Islet precursor cell (in vitro differentiated cells): ENCODE measurements at places on chromosomes 12 and 14.

- no peak for DNase-seq
Measured at GRCh38 chr12:122996188-122996601, 15.7 kb downstream of the ARL6IP4 start.

DNA sequence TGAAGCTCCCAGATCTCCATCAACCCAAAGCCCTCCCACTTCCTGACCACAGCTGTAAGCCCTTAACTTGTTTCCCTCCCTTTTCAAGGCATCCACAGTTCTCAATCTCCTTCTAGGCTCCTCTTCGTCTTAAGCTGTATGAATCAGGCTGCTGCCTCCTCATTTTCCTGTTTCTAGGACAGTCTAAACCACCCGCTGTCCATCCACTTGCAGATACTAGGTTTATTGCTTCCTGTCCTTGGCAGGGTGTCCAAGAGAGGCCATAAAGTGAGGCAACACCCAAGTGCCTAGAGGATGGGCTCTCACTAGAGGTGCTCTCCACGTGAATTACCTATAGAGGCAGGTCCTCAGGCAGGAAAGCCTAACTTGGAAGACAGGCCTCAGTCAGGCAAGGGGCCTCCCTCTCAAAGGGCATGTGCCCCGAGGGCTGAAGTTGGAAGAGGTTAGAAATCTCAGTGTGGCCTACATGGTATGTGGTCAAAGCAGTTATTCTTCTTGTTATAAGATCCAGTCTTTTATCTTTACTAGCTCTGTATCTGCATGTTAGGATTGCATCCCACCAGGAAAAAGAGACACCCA lies 8.8 kb upstream of the TMEM106C start:
- peak; percentile 85 for DNase-seq

DNA sequence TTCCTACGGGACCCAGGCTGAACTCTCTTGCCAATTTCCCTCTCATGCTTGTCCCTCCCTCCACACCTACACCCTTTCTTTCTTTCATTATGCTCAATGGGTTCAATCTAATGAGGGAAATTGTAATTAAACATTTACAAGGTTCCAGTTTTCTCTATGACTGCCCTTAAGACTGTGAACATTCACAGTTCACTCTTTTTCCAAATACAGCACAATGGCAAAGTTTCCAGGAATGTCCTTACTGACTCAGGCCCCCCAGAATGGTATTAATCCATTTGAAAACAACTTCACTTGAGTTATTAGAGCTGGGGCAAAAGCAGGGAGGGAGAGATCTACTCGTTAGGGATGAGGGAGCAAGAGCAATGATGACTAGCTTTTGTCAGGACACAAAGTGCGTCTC lies 892.1 kb downstream of the NRXN3 start:
- no peak for DNase-seq

DNA sequence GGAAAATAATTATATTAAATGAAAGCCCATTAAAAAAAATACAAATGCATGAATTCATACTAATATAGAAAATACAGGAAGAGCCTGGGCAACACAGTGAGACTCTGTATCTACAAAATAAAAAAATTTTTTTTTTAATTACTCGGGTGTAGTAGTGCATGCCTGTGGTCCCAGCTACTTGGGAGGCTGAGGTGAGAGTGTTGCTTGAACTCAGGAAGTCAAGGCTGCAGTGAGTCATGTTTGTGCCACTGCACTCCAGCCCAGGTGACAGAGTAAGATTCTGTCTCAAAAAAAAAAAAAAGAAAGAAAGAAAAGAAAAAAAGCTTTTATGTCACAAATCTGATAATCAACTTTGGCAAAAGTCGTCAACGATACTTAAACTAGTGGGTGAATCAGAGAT lies 80.6 kb upstream of the PLEKHA5 start:
- no peak for DNase-seq

DNA sequence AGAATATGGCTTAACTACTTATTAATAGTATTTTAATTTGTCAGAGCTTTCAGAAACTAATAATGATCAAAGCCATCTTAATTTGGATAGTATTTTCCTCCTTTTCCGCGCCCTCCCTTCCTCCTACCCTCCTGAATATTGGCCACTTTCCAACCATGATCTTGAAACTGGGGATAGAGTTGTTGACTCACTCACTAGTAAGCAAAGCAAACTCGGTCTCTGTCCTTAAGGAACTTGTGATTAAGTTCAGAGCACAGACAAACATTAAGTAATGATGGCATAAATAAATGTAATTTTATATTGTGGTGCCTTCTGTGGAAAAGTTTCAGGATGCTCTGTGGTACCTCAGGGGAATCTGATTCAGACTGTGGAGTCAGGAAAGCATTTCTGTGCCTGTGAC lies 75.7 kb downstream of the LRRK2 start:
- DNase-seq = no peak

DNA sequence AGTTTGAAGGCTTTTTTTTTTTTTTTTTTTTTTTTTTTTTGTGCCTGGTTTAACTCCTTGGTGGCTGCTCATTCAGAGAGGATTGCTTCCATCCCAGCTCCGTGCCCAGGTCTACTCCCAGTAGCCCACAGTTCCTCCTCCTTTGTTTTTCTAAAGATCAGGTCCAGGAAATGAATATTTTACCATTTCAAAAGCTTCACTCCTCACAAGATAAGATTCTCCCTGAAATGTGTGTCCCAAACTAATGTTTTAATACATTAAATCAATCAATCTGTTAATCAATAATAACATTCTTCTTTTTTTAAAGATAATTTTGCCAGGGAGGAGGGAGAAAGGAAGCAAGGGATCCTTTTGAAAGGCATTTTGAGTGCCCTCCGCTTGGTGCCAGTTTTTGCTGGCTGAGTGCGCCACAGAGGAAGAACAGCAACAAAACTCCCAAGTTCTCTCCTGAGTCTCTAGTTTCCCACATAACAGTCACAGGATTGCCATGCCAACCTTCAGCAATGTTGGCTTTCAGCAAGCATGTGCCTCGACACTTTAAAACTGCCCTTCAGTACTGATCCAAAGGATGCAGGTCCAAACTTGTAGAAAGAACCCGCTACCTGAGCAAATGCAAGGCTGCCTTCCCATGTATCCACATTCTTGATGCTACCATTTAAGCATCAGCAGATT lies 99.2 kb downstream of the RMST start:
- no peak for DNase-seq

- DNase-seq = no peak
Measured at GRCh38 chr12:70379846-70380245, 13.8 kb downstream of the KCNMB4 start.

DNA sequence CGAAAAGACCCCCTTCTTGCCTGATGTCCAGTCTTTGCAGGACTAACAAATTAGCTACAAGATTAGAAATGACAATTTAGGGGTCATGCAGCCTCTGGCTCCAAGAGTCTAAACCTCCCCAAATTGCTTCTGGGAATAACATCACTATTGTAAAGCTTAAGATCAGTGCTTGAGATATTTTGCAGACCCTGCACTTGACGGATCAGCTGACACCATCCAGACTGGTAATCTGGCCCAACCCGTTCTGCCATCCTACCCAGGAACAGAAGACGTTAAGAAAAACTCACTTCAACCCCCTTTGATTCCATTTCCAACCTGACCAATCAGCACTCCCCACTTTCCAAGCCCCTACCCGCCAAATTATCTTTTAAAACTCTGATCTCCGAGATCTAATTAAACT lies 236.7 kb upstream of the KRR1 start:
- peak; percentile 84 for DNase-seq

DNA sequence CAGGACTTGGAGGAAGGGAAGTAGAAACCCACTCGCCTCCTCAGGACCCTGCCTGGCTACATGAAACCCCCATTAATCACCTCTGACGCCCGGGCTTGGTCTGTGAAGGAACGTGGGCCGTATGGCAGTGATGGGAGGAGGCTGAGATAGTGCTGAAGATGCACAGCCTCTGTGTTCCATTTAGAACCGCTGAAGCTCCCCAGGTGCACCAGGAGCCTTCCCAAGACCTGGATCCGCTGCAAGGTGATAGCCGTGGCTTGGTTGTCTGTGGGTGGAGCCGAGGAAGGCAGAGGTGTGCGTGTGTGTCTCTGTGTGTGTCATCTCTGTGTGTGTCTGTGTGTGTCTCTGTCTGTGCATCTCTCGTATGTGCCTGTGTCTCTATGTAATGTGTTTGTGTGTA lies 293.1 kb downstream of the CACNA1C start:
- DNase-seq = peak; percentile 53

DNA sequence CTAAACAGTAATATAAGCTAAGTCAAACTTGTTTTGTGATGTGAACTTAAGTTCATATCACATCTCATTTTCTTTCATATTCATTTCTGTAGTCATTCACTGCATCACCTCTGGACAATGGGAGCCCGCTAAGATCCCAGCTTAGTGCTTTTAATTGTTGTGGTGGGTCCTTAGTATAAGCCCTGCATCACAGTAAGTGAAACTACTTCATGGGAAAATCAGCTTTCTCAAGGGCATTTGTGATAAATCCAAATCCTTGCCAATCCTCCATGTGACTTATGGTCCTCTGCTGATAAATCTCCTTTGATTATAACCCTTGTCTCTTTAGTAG lies 98.3 kb downstream of the PLEKHA5 start:
- no peak for DNase-seq

DNA sequence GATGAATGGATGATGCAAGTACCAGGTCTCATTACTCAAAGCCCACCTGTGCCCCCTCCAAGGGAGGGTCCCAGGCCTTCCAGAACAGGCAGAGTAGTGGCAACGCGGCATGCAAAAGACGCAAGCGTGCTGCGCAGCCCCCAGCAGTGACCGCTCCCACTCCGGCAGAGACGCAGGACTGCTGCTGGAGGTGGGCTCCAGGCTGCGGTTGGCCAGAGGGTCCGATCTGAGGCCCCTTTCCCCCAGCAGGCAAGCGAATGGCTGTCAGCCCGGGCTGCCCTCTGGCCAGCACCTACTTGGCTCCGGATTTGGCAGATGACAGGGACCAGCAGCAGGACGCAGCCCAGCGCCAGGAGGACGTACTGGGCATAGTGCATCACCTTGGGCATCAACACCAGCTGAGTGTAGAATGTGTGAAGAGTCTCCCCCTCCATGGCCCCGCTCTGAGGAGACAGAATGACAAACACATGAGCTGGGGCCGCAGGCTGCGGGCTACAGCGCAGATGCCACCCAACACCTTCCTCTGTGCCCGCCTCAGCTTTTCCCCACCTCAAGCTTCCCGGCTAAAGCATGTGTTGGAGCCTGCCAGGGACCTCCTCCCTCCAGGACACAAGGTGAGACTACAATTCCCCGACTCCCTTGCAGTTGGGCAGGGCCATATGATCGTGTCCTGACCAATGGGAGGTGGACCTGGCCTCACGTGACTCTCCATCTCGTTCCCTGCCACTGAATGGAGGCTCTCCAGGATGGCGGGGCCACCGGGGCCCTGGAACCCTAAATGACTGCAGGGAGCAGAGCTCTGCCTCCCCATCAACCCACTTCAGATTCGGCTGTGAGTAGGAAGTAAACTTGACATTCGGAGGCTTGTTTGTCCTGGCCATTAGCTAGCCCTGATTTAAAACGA lies 77.4 kb downstream of the SCARB1 start:
- DNase-seq = no peak

DNA sequence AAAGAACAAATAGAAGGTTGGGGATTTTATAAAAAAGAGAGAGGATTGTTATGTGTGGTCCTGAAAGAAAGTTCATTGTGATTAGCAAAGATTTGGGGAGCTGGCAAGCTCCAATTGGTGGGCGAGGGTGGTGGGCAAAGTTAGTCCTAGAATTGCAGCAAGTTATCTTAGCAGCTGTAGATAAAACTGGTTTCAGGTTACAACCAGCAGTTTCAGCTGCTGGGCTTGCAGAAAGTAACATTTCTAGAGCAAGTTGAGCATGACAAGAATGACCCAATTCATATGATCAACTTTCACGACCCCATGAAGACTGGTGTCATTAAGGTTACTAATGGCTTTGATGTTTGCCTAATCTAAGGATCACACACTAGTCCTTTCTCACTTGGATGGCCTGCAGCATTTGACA lies 177.9 kb upstream of the NUDT4 start:
- no peak for DNase-seq

- peak; percentile 76 for DNase-seq
Measured at GRCh38 chr14:68589447-68590200, 203.2 kb downstream of the ZFP36L1 start.

DNA sequence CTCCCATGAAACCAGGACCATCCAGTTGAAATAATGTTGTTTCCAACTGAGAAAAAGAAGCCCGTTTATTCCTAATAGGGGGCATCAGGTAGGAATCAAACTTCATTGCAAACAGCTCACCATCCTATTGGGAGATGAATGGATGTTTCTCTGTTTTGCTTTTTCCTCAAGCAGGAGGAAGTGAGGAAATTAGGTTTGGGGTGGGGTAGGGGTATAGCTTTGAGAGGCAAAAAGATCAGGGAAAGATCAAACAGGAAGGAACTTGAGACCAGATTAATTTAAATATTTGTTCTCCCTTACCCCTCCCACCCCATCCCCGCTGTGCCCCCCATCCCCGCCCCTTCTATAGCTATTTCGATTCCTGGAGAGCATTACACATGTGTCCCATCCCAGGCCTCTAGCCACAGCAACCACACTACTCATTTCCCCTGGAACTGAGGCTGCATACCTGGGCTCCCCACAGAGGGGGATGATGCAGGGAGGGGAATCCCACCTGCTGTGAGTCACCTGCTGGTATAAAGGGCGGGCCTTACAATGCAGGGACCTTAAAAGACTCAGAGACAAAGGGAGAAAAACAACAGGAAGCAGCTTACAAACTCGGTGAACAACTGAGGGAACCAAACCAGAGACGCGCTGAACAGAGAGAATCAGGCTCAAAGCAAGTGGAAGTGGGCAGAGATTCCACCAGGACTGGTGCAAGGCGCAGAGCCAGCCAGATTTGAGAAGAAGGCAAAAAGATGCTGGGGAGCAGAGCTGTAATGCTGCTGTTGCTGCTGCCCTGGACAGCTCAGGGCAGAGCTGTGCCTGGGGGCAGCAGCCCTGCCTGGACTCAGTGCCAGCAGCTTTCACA lies at the start of gene IL23A:
TSS of gene IL23A (plus strand) at position 577 of the 850 bp plus-strand sequence. CDS start at position 738, 161 bp downstream.
- peak; percentile 80 for DNase-seq

- peak; percentile 82 for DNase-seq
Measured at GRCh38 chr12:95790033-95790916, at the start of gene NTN4. Gene NTN4 (minus strand): TSS chr12:95790764. CDS start chr12:95790309, 455 bp downstream.

DNA sequence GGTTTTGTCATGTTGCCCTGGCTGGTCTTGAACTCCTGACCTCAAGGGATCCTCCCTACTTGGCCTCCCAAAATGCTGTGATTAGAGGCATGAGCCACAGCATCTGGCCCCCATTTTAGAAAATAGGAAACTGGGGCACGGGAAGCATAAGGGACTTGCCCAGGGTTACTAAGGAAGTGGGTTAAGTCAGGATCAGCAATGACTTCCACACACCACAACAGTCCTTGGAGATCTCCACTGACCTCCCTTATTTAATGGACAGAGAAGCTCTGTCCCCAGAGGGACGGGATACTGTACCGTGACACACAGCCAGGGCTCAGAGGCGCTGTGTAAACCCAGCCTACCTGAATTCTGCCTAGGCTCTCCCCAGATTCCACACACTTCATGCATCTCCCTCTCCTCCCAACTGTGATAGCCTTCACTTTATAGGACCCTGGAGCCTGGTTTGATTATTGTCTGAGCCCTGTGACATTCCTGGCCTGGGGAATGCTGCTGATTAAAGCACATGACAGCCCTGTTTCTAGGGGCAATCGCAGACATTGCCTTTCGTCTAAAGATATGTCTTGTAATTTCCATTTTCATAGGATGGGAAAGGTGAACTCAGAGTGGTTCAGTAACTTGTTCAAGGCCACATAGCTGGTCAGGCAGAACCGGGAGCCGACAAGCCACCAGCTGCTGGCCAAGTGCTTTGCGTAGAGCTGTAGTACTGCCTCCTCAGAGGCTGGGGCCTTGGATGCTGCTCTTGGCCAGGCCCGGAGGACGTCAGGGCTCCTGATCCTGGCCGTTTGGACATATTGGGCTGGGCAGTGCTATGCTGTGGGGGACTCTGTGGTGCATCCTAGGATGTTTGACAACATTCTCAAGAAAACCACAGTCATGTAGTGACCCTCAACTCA lies 20.8 kb downstream of the SERPINA1 start:
- no peak for DNase-seq
